Hematopoietic multipotent progenitor cell treated with erythropoietin and hydrocortisone succinate and interleukin-3 and kit ligand, for 8 days (in vitro differentiated cells): ENCODE measurements at places on chromosomes 12 and 14.

DNA sequence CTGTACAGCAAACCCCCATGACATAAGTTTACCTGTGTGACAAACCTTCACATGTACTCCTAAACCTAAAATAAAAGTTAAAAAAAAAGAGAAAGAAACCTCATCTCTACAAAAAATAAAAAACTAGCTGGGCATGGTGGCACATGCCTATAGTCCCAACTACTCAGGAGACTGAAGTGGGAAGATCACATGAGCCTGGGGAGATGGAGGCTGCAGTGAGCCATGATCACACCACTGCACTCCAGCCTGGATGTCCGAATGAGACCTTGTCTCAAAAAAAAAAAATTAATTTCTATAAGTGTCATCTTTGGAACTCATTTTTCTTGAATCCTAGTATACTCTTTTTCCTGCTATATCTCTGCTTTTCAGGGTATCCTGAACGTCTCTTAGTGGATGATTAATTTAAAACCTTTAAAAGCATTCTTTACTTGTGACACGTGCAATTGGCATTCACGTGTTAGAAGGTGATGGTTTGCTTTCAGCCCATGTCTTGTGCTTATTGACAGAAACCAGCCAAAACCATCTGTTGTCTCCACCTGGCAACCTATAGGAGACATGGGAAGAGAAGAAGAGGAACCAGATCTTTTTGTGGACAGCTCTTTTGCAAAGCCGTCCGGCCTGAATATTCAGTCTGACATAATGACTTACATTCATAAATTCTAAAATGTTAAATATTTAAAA is 30.6 kb upstream of the PPFIBP1 start:
- DNase-seq, result no peak

DNA sequence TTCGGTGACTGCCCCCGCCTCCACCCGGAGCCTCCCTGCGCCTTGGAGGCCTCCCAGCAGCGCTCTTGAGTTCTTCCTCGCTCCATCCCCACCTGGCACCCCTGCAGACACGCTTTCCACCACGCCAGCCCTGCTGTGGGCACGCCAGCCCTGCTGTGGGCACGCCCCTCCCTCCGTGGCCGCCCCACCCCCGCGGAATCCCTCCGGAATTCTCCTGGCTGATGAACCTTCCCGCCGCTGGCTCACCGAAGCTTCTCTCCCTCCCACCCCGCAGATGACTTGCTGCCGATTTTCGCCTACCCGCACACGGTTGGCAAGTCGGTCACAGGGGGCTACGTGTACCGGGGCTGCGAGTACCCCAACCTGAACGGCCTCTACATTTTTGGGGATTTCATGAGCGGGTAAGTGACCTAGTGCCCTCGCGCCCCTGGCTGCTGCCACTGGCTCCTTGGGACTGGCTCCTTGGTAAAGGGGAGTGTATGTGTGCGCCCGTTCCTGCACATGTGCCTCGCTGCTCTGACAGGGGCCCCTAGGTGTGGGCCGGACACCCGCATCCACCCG is 15.2 kb downstream of the HHIPL1 start:
- no peak for DNase-seq

GRCh38 chr14:50773632-50774541 is 57.1 kb downstream of the NIN start:
- DNase-seq, result peak; percentile 42

DNA sequence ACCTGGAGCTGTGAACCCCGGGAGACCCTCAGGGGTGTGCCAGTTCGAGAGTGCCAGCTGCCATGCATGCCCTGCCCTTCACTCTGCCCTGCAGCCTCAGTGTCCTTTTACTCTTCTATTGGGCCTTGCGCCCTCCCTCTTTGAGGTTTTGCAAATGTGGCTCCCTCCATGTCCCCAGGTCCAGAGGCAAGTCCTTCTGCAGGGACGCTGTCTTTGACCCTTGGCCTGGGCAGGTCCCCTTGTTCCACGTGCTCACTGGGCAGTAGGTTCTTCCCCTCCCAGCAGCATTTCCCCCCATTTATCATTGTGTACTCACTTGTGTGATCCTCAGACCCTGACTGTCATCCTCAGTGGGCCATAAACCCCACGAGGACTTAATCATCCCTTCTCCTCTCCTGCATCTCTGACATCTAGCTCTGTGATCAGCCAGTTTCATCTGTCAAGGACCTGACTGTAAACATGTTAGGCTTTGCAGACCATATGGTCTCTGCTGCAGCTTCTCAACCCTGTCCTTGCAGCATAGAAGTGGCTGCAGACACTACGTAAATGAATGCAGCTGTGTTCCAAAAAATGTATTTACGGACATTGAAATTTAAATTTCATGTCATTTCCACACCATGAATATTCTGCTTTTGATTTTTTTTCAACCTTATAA is 36.6 kb downstream of the TSPAN9 start:
- DNase-seq, result no peak

GRCh38 chr12:127785540-127785939 is 481.4 kb upstream of the TMEM132C start:
- no peak for DNase-seq

- DNase-seq, result no peak
Measured at GRCh38 chr14:104876251-104876699, 11.2 kb downstream of the CEP170B start.

GRCh38 chr14:51087031-51087441 is 7.9 kb downstream of the TRIM9 start:
- DNase-seq, result peak; percentile 41

DNA sequence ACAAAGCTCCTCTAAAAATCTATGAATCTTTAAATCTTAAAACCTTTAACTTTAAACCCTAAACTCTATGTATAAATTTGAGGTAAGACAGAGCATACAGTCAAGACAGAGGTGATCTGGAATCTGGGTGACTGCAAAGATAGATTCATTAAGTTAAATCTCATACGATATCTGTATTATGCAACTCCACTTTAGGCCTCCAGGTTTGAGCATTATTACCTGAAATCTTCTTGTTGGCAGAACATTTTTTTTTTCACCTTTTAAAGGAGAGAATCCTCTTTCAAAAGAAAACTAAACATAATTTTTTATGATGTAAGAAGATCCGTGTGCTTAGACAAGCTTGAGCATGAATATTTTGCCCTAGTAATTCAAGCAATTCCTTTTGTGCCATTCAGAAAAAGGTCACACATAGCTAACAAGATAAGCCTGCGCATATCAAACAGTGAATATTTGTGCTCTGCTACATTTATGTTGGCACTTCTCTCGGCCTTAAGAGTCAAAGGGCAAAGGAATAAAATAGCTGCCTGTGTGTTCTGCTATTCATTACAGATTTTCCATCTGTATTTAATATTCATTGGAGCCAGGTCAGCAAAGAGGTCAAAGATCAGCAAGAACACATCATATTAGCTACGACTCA is 163.3 kb downstream of the TMTC3 start:
- no peak for DNase-seq

- no peak for DNase-seq
Measured at GRCh38 chr14:24913746-24914145, 136.2 kb downstream of the STXBP6 start.

- no peak for DNase-seq
Measured at GRCh38 chr12:1297206-1297605, 297.2 kb downstream of the FBXL14 start.

DNA sequence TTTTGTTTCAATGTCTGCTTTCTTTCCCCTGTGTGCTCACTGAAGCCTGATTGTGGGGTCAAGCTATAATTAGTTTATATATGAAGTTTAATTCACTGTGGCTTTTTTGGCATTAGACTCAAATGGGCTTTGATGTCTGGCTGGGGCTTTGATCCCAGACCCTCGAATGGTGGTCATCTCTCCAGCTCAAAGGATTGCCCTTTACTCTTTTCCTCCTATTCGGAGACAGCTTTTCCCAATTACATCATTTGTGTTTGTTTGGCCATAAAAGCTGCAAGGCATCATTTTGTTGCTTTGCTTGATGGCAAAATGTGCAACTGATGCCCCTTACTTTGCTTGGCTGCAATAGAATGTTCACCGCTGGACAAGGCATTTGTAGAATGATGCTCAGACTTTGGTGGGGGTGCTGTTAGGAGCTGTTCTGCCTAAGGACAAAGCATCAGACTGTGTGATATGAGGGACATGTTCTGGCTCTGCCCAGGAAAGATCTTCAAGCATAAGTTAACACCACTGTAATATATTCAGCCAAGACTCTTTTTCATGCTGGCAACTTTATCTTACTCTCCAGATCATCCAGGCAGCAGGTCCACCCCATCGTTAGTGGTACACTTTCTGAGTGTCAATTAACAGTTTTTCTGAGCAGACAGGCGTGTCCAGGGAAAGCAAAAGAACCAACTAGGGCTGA is 3.2 kb upstream of the DACT1 start:
- peak; percentile 38 for DNase-seq

DNA sequence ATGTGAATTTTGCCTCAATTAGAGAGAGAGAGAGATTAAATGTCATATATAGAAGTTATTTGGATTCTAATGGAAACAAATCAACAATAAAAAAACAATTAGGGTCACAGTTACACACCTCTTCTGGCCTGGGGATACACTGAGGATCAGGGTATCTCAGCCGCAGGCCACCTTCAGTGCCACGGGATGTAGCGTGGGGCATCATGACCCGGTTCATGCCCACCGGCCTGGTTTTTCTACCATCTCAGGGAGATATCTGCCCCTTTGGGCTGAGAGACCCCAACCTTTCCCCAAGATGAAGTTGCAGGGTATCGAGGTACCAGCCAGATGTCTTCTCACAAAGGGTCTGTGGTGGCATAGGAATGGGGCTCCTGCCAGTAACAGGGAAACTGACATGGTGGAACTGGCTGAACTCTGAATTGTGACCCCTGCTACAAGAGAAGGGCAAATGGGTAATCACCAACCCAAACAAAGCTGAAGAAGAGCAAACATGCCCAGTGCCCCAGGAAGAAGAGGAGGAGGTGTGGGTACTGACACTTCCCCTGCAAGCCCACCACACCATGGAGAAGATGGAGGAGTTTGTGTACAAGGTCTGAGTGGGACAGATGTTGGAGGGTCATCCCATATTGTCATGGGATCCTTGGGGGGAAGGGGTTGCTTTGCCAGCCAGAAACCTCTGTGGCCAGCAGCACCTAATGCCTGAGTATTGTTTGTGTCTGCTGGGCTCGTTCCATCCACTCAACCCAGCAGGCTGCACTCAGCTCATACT is 19.5 kb downstream of the SERPINA3 start:
- no peak for DNase-seq

- no peak for DNase-seq
Measured at GRCh38 chr12:50960130-50960529, 7.8 kb downstream of the HIGD1C start.

- DNase-seq, result no peak
Measured at GRCh38 chr12:51519755-51520154, 71.3 kb upstream of the SCN8A start.

GRCh38 chr12:13099066-13099843 is 4.2 kb downstream of the GSG1 start:
- no peak for DNase-seq

GRCh38 chr12:105351523-105351922 is 21.0 kb downstream of the C12orf75 start:
- no peak for DNase-seq

GRCh38 chr12:108691998-108692808 is 39.1 kb downstream of the CORO1C start:
- DNase-seq, result peak; percentile 90

GRCh38 chr12:49885118-49885517 is 18.6 kb downstream of the FAIM2 start:
- DNase-seq, result no peak

DNA sequence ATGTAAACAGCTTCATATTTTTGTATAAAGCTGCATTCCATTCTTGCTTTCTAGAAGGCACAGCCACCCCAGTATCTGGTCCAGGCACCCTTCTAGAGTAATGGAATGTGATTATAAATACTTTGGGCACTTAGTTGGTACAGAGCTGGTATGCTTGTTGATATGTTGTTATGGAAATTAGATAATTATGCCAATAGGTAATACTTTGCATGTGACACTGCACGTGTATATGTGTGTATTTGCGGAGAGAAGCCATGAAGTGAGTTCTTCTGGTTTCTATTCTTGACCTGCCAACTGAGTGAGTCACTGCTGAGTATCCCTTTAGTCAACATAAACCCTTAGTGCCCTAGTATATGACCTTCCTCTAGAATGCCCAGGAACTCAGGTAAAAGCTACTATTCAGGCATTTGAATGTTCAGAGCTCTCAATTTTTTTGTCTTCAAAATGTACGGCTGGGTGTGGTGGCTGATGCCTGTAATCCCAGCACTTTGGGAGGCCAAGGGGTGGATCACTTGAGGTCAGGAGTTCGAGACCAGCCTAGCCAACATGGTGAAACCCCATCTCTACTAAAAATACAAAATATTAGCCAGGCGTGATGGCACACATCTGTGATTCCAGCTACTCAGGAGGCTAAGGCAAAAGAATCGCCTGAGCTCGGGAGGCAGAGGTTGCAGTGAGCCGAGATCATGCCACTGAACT is 6.2 kb upstream of the TCP11L2 start:
- no peak for DNase-seq

GRCh38 chr14:81986005-81986404 is 452.4 kb upstream of the SEL1L start:
- DNase-seq, result no peak

- peak; percentile 1 for DNase-seq
Measured at GRCh38 chr12:79121486-79121885, 256.9 kb downstream of the SYT1 start.

DNA sequence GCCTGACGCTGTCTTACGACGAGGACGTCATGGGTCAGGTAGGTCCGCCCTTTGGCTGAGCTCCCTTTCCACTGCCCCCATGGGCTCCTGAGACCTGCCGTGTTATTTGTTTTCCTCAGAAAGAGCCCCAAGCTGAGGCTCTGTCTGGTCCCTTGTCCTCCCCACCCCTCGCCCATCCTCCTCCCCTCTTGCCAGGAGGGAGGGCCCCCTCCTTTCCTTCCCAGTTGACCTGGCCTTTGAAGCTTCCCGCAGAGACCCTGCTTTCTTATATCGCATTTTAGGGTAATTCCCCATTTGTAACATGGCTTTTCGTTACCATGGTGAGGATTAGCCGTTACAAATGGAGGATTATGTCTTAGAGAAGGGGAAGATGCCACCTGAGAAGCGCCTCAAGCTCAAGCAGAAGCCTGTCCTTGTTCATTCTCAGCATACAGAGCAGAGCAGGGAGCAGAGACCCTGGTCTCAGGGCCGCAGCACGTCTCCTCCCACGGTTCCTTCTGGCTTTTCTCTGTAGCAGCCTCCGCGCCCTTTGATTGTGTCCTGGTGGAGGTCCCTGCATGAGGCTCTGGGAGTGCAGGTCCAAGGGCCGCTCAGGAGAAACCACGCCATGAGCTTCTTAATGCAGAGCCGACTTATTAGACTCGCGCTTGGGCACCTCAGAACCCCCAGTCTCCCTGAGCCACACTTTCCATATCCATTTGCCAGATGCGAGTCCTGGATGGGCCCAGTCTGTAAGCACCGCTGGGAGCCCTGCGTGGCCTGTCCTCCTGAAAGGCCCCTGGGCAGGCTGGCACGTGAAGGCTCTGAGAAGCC is 47.2 kb downstream of the UBE3B start:
- DNase-seq, result no peak

- DNase-seq, result no peak
Measured at GRCh38 chr12:67151886-67152285, 117.3 kb upstream of the CAND1 start.

GRCh38 chr14:89965839-89966238 is 10.1 kb downstream of the TDP1 start:
- no peak for DNase-seq
